ENCODE measurements at places on chromosomes 6 and 20. TPM values are rescaled to one million over a fixed set of nuclear protein-coding genes. Genes with fewer than 3 reads are reported as not detected.

Gene ABHD16B
- total RNA-seq: not detected

Gene MEP1A
- total RNA-seq: not detected

Gene PLA2G7
- total RNA-seq: not detected

Gene TGM2
- 0.31 TPM for total RNA-seq

Gene RFX6
- total RNA-seq: not detected

Gene KCNK5
- 12.0 TPM for total RNA-seq

Gene CITED2
- total RNA-seq: 38.7 TPM

Gene TENT5A
- total RNA-seq: 1.9 TPM

Gene ENPP5
- not detected for total RNA-seq

Gene TPBG
- total RNA-seq: not detected

Gene ALDH5A1
- 4.8 TPM for total RNA-seq
